ENCODE measurements at places on chromosomes 6 and 20.

- no peak for DNase-seq
These were observed 56.8 kb downstream of the COL9A1 start for GRCh38 chr6:70246118-70246517.

GRCh38 chr6:156113631-156114030 lies 658.0 kb upstream of the NOX3 start:
- DNase-seq = no peak

DNA sequence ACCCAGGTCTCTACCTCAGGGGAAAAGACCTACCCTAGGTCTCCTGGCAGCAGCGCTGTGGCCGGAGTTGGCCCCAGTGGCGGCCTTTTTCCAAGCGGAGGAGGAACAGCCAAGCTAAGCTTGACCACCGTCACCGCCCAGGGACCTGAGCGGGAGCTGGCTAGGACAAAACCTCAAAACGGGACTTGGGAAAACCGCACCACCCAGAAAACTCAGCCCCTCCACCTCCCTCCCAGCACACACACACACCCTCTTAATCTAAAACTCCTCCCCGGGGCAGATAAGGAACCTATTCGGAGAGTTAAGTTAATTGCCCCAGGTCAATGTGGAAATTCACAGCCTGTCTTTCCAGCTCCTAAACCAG lies 2.7 kb upstream of the TRERF1 start:
- no peak for DNase-seq

- DNase-seq = no peak
These were observed 38.7 kb downstream of the RGS17 start for GRCh38 chr6:153092082-153093013.

- peak; percentile 3 for DNase-seq
These were observed 69.0 kb downstream of the BTBD9 start for GRCh38 chr6:38570750-38571149.

- no peak for DNase-seq
These were observed 762 bp downstream of the LSM2 start for GRCh38 chr6:31805939-31806469.

DNA sequence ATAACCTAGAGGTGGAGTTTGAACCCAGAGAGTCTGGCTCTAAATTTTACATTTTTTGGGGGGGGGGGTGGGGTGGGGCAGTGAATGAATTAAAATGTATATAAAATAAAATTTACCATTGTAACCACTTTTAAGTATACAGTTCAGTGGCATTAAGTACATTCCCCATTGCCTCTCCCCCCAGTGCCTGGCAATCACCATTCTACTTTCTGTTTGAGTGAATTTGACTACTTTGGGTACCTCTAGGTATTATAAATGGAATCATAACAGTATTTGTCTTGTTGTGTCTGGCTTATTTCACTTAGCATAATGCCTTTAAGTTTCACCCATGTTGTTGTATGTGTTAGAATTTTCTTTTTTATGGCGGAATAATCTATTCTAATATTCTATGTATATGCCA lies 2.7 kb downstream of the FAM110A start:
- no peak for DNase-seq

- no peak for DNase-seq
These were observed 37.4 kb downstream of the HIVEP2 start for GRCh38 chr6:142907544-142907943.

DNA sequence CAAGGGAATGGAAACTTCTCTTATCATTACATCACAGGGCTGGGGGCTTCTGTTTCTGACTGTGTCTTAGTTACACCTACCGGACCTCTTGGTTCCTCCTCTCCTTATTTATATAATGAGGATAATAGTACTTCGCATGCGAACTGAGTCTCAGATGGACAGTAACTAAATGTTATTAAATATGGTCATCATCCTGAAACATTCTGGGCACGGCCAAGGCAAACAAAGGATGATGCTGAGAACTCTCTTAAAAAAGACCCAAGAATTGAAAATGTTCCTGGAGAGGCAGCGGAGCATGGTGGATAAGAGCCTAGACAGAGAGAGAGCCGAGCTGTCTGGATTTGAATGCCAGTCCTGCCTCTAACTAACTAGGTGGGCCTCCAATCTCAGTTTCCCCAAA lies 119.8 kb upstream of the SASH1 start:
- no peak for DNase-seq

- DNase-seq = peak; percentile 19
These were observed 264.3 kb upstream of the PLN start for GRCh38 chr6:118283766-118284165.

GRCh38 chr6:157982102-157982562 lies 469 bp downstream of the SYNJ2 start:
- no peak for DNase-seq

DNA sequence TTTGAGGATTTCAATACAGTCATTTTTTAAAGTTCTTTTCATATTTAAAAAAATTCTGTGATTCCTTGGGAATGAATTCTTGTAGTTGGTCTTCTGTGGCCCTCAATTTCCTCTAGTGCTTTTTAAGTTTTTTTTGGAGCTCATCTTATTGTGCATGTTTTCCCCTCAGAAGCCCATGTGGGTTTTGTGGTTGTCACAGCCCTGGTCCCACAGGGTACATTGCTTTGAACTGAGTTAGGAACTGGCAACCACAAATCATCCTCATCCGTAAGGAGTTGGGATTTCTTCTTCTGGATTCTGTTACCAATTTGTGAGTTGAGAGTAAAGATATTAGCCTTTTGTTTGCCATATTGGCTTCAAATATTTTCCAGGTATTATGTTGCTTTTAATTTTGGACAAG lies 89.9 kb downstream of the AKAP7 start:
- DNase-seq = no peak

- no peak for DNase-seq
These were observed 79.4 kb downstream of the CD24 start for GRCh38 chr6:106894978-106895702.

DNA sequence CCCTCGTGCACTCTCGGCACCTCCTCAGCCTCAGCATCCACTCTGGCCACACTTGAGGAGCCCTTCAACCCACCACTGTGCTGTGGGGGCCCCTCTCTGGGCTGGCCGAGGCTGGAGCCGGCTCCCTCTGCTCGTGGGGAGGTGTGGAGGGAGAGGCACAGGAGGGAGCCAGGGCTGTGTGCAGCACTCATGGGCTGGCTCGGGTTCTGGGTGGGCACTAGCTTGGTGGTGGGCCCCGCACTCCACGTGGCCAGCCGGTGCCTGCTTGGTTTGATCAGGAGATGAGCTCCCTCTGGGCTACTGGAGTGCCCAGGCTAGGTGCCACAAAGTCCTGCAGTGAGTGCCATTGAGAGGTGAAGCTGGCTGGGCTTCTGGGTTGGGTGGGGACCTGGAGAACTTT lies 949.4 kb upstream of the GJE1 start:
- no peak for DNase-seq

GRCh38 chr20:57996936-57997890 lies 231.2 kb downstream of the ANKRD60 start:
- no peak for DNase-seq

GRCh38 chr20:55919319-55919718 lies 86.0 kb downstream of the CBLN4 start:
- DNase-seq = no peak

- no peak for DNase-seq
These were observed 3.7 kb upstream of the BEND6 start for GRCh38 chr6:56951049-56951831.

DNA sequence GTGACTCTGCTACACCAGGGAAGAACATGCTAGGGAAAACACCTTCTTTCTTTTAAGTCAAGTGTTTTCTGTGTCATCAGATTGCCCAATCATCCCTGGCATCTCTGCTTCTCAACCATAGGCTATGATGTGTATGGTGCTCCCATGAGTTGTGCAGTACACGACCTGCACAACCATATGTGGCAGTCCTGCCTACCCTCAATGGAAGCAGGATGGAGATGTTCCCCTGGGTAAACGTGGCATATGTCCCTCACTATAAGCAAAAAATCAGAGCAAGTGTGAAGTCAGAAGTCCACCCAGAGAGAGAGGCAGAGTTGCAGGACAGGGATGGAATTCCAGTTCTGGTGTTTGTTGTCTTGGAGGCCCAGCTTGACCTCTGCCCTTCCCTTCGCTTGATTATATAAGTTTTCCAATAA lies 10.3 kb upstream of the SNHG17 start:
- DNase-seq = no peak

- no peak for DNase-seq
These were observed 386.8 kb upstream of the JAG1 start for GRCh38 chr20:11060423-11061185.

DNA sequence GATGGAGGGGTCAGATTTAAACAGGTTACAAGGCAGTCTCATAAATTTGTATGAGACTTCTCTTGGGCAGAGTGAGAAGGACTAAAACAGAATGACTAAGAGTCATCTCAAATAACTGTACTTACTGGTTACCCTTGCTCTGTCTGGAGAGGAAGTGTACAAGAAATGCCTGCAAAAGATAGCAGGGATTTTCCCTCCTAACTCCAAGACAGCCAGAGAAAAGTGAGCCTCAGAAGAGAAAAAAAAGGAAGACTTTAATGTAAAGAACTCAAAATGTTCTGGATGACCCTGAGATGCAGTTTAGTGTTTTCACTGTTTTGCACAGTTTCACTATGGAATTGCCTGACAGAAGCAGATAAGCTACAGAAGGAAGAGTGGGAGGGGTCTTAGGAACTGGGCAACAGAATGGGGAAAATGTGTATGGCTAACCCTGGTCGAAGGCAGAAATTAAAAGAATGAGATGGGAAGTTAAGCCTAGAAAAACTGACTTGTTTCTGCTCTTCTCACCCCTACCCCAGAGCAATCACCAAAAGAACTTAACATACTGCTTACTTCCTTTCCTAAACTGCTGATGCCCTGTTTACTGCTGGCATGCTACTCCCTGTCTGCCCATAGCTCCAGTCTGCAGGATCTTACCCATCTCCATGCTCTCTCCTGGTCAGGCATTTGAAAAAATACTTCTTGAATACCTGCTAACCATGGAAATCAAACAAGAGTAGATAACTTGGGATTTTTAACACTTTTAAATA lies 98.1 kb upstream of the MARCKS start:
- no peak for DNase-seq

GRCh38 chr20:18722371-18722770 lies 91.2 kb upstream of the SCP2D1 start:
- no peak for DNase-seq

DNA sequence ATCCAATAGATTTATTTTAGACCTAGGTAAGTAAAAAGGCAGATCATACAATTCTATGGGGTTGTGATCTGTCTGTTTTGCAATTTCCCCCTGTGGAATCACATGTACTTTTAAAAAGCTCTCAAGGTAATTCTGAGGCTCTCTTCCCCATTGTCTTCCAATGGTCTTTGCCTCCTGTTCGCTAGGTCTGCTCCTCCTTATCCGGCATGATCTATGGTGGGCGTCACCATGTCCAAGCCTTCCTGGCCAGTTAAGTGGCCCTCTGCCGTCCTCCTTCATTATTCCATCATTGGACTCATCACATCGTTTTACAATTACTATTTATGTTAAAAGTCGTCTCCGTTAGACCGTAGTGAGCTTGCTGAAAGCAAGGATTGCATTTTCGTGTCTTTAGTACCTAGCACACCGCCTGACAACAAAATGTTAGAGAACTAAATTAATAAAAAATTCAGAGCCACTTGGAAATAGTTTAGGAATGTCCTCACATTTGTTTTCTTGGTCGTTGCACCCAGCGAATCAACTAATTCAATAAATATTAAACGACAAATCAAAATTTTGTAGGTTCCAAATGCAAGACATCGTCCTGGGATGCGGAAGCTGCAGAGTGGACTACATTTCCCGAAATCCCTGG lies 2.2 kb upstream of the STXBP5 start:
- DNase-seq = peak; percentile 60

GRCh38 chr20:61387204-61387953 lies 135.3 kb downstream of the CDH4 start:
- no peak for DNase-seq

GRCh38 chr6:107697682-107698081 lies 126.4 kb downstream of the SCML4 start:
- no peak for DNase-seq

DNA sequence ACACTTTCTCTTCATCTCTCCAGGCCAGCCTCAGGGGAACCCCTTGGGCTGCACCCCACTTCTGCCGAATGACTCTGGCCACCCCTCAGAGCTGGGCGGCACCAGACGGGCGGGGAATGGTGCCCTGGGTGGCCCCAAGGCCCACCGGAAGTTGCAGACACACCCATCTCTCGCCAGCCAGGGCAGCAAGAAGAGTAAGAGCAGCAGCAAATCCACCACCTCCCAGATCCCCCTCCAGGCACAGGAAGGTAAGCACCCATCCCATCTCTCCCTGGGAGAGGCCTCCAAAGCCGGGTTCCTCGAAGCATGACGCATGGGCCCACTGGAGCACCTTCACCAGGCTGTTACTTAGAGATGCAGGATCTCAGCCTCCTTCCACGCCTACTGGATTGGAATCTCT lies 11.3 kb downstream of the MDFI start:
- DNase-seq = no peak

DNA sequence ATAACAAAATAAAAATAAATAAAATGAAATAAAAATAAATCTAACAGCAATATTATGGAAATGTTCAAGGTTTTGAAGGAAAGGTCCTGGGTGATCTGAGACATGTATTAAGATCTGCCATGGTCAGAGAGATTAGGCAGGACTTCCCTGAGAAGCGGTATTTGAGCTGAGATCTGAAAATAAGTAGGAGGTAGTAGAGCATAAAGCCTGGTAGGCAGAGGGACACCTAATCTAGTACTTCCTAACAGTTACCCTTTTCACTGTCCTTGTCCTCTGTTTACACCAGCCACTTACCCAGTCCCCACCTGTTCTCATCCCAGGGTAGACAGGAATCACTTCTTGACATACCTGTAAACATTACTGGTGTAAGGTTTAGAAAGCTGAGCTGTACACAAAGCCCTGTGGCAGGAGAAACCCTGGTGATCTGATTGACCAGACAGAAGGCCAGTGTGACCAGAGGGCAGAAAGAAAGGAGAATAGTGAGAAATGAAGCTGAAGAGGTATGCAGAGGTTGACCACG lies 8.3 kb upstream of the ZNF318 start:
- no peak for DNase-seq

GRCh38 chr6:36682328-36683144 lies 4.0 kb downstream of the CDKN1A start:
- DNase-seq = no peak

GRCh38 chr6:132414761-132415160 lies 13.5 kb upstream of the MOXD1 start:
- no peak for DNase-seq

DNA sequence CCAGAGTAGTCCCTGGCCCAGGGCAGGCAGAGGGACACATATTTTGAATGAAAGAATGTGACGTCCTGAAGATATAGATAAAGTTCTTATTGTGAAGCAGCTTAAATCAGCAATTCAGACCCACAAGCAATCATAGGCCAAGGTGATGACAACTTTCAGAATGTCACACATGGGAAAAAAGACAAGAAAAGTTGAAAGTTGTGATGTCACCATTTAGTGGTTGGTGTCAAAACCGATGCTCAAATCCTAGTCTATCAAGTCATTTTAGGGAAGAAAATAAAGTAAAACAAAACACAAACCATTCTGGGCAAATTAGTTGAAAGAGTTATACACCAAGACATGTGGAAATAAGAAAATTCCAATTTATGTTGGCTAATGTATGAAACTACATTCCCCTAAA lies 710.8 kb downstream of the DOK5 start:
- DNase-seq = no peak

DNA sequence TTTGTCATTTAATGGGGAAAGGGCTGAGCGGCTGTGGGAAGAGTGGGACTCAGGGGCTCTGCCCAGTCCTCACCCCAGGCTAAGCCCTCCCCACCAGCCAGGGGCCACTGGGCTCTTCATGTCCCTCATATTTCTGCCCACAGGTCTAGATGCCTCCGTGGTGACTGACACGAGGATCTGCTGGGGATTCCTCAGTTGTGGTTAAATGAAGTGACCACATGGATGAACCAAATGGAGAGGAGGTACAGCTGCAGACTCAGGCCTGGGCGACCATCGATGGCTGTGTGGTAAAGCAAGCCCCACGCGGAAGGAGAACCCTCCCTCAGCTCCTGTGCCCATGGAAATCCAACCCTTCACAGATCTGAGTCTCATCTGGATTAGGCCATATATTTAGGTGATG lies 29.4 kb downstream of the RAET1L start:
- no peak for DNase-seq

Data from right kidney (tissue), 9 donors.